Transverse colon (tissue), 4 donors: ENCODE measurements at places on chromosomes 4 and X. TPM values are rescaled to one million over a fixed set of nuclear protein-coding genes. Genes with fewer than 3 reads are reported as not detected.

DNA sequence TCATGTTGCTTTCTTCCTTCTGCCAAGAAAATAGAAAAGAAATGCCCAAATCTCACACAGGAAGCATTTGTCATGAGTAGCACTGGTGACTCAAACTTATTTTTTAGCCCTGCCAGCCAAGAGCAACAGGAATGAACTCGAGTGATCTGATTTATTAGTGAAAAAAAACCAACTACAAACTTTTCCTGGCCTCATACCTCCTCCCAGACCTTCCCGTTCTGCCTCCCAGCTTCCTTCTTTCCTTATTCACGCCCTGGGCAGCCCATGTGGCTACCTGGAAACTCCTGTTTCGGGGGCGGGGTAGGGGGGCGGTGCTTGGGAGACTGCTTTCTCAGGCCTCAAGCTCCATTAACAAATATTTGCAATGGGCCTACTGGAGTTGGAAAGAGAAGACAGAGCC is 178.5 kb downstream of the NHS start:
- H3K4me3 ChIP-seq, result no peak overlapping the region
- H3K4me1 ChIP-seq, result no peaks in the 10 kb centered on the region
- peak overlapping the region; percentile 28 for H3K27ac ChIP-seq
- no peaks in the 10 kb centered on the region for H3K27me3 ChIP-seq
- H3K36me3 ChIP-seq, result no peaks in the 10 kb centered on the region

GRCh38 chr4:79083406-79084010 is 144.3 kb upstream of the PAQR3 start:
- DNase-seq, result no peak
- no peaks in the 10 kb centered on the region for H3K4me1 ChIP-seq
- no peaks in the 10 kb centered on the region for H3K36me3 ChIP-seq
- H3K4me3 ChIP-seq, result no peak overlapping the region

DNA sequence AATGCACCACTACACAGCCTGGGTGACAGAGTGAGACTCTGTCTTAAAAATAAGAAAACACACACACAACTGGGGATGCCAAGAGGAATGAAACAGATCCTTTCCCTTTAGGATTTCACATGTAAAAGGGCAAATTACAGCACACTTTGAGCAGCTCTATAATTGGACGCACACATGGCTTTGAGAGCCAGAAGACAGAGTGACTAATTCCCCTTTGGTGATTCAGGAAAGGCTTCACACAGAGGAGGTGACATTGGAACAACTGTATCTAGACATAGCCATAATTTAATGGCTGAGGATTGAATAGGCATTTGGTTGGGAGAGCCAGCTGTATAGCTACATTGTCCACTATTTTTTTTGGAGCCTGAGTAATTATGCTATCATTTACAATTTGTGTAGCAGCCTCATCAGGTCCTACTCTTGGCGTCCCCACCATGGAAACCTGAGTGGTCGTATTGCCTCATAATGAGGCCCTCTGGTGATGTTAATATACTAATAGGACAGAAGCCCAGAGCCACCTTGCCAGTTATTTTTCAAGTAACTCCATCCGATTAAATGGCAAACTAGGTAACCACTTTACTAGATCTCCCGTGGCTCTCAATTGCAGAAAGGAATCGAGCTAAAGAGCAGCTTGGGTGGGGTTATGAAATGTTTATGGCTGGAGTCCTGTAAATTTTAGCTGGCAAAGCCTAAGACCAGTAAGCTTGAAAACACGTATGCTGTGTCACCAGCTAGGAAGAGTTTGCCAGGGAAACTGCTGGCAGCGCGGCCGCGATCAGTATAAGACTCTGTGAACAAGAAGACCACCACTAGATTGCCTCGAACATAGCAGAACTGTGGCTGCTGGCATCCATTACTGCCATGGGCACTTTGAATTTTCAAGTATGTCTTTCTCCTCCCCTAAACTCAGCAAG is 8.5 kb upstream of the PPEF1 start:
- no peak overlapping the region for H3K4me3 ChIP-seq
- H3K27me3 ChIP-seq, result no peaks in the 10 kb centered on the region
- no peaks in the 10 kb centered on the region for H3K4me1 ChIP-seq
- H3K27ac ChIP-seq, result no peak overlapping the region
- H3K36me3 ChIP-seq, result no peaks in the 10 kb centered on the region

- no peaks in the 10 kb centered on the region for H3K36me3 ChIP-seq
- H3K4me1 ChIP-seq, result peaks cover 9% of the 10 kb centered on the region
- no peaks in the 10 kb centered on the region for H3K27me3 ChIP-seq
- H3K27ac ChIP-seq, result peak overlapping the region; percentile 78
- peak; percentile 50 for DNase-seq
Measured at GRCh38 chrX:23803931-23804381, 21.0 kb downstream of the SAT1 start.

DNA sequence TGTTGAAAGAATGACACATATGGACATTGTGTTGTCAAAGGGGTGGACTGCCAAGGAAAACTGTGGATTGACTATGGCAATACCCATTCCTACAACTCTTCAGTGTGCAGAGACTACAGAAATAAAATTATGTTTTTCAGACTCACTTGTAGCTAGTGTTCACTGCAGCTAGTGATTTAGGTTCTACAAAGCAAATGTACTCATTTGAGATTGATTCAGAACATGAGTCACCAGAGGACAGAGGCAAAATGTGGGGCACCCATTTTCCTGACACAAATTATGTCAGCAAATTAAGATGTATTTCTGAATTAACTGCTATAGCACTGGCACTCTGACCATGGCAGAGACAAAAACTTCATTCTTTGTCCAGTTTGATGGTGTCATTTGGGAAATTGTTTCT is 40.7 kb downstream of the SPCS3 start:
- no peaks in the 10 kb centered on the region for H3K27me3 ChIP-seq
- H3K27ac ChIP-seq, result no peak overlapping the region
- H3K4me1 ChIP-seq, result no peaks in the 10 kb centered on the region

The LANCL3 gene
- total RNA-seq, result 0.80 TPM
